ENCODE measurements at places on chromosomes 12 and 14.

DNA sequence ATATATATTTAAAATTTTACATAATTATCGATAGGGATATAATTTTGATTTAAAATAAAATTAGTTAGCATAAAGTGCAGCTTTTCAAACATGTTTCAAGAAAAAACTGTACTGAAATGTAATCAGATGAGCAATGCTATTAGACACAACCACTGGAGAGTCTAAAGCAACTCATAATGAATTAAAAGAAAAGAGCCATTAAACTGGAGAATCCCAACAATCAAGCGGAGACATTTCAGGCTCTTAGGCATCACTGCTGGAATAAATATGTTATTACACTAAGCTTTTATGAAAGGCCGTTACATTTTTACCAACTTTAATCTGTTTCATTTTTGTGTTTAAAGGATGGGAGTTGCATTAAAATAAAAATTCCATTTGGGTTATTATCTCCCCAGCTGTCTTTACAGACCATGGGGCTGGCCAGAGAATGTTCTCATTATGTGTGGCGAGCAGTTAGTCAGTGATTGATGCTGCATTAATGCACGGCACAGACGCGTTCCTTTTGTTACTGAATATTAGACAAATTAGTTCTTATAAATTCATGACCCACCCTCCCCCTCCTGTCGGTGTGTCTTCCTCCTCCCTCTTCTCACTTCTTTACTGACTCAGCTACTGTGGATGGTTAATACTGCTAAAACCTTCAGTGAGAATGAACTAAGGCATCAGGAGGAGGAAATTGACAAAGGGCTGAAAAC lies 156.8 kb downstream of the PDZRN4 start:
- no peak for DNase-seq

DNA sequence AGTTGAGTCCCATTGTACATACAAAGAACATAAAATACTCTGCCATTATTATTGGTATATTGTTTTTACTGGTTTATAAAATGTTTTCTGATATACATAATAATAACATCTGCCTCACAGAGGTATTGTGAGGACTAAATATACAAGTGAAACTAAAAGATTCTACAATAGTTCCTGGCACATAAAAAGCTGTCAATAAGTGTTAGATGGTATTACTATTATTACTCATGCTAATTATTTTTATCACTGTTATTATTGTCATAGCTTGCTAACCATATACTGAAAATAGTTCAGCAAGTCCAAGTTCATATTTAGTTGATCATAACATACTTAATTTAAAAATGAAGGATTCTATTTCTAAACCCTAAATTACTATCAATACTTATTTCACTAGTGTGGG lies 34.4 kb downstream of the BTG1 start:
- no peak for DNase-seq

- peak; percentile 49 for DNase-seq
These were observed 20.4 kb downstream of the NINJ2 start for GRCh38 chr12:642633-643474.

- no peak for DNase-seq
These were observed 1949.4 kb upstream of the SEL1L start for GRCh38 chr14:83483063-83483462.

GRCh38 chr14:64676410-64677008 lies 27.7 kb upstream of the PLEKHG3 start:
- no peak for DNase-seq

DNA sequence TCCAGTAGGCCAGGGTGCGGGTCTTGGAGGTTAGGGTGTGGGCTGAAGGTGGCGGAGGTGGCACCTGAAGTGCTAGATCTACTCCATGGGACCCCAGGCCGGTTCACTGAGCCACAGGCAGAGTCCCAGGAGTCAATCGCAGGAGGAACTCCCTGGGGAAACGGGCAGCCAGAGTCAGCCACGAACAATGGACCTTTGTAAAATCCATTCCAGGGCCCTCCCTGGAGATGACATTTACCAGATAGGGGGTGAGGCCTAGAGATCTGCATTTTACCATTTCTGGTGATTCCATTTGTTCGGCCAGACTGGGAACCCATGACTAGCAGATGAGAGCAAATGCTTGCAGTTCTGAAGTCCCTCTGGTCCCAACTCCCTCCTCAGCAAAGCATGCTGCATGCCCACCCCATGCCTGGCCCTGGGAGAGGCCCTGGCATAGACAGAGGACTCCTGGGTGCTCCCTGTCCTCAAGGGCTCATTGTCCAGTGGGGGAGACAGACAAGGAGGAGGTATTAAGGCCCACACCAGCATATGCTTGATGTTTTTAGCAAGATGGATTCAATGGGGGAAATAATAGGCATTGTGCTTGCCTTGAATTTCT lies 115.5 kb downstream of the EML1 start:
- no peak for DNase-seq

DNA sequence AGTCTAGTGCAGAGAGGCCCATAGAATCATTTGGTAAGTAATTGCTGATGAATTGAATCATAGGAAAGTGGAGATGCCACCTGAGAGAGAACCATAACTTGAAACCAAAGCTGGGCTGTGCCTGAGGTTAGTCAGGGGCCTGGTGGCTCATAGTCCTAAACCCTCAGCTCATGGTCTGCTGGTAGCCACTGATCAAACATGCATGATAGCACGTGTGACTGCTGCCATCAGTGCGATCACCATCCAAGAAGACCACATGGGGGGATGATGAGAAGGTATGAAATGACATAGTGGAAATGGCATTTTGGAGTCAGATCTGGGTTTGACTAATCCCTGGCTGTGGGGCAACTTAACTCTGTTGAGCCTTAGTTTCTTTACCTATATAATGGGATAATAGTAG lies 190.5 kb downstream of the CACNA1C start:
- no peak for DNase-seq

GRCh38 chr14:91252871-91253794 lies 8.6 kb upstream of the GPR68 start:
- DNase-seq: no peak

GRCh38 chr14:89616425-89616824 lies 199.4 kb upstream of the FOXN3 start:
- DNase-seq: no peak

DNA sequence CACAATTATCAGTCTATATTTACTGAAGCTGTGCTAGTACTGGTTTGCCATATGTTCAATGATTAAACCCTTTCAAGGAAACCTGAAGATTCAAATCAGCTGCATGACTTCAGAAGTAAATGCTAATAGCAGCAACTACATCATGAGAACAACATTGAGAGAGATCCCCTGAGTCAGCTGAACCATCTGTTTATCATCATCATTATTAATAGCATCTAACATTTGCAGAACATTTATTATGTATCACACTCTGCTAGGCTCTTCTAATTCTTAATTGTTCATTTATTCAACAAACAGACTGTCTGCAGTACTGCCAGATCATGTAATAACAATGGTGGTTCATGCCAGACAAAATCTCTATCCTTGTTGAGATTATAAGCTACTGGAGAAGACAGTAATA lies 157.4 kb downstream of the KLHL28 start:
- no peak for DNase-seq

GRCh38 chr14:75989134-75989533 lies 3.6 kb downstream of the IFT43 start:
- no peak for DNase-seq

- no peak for DNase-seq
These were observed 18.7 kb downstream of the NOS1 start for GRCh38 chr12:117342682-117343081.

DNA sequence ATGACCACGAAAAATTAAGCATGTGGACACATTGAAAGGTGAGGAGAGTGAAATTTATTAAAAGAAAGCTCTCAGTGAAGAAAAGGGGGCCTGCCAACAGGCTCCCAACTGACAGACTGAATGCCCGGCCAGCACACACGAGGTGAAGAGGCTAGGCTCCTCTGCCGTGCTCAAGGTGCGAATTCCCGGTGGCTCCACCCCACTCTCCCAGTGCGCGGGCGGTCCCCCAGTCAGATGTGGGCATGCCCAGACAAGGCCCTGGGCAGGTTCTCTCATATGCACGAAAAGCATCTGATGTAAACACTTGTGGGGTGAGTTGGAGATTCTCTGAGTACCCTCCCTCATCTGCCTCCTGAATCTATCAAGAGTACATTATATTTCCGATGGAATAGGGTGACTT lies 48.5 kb upstream of the OSBPL8 start:
- DNase-seq: no peak

- no peak for DNase-seq
These were observed 194.1 kb downstream of the ANO6 start for GRCh38 chr12:45409966-45410365.

GRCh38 chr12:25518512-25518911 lies 34.6 kb downstream of the LMNTD1 start:
- no peak for DNase-seq

DNA sequence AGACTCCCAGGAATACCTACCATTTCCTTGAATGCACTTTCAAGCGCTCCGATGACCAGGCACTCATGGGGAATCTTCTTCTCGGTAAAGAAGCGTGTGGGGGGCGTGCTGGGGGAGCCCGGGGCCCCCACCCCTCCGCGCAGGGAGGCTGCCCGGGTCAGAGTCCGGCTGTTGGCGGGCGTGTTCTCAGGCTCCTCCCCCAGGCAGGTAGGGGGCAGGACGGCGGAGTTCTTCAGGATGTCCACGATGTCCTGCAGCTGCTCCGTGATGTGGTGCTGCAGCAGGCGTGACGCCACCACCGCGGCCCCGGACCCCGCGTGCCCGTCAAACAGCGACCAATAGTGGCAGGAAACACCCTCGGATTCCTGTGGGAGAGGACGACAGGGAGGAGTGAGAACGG lies 133.2 kb downstream of the PPM1H start:
- no peak for DNase-seq

GRCh38 chr12:65504417-65504816 lies 225.9 kb downstream of the MSRB3 start:
- no peak for DNase-seq

DNA sequence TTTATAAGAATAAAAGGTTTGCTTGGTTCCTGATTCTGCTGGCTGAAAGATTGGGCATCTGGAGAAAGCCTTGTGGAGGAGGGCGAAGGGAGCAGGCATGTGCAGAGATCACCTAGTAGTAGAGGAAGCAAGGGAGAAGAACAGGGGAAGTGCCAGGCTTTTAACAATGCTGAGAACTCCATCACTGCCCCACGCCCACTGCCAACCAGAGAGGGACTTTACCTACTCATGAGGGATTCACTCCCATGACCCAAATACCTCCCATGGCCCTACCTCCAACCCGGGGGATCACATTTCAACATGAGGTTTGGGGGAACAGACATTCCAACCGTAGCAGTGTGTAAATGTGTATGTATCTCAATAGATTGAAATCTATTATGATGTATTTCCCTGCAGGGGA lies 360.3 kb downstream of the GLT1D1 start:
- no peak for DNase-seq

DNA sequence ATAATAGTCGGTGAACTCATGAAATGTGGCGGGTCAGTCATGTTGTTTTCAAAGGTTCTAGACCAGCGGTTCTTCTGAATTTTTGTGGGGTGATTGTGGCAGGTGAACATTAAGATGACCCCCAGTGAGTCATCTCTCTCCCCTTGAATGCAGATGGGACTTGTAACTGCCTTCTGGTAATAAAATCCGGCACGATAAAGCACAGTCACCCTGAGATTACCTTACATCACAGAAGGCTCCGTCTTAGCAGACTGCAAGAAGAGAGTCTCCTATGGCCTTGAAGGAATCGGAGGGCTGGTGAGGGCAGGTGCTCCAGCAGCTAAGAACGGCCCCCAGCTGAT lies 189.6 kb downstream of the FOXN3 start:
- DNase-seq: no peak

- DNase-seq: no peak
These were observed 266.3 kb downstream of the ZFP36L1 start for GRCh38 chr14:68526512-68527091.

DNA sequence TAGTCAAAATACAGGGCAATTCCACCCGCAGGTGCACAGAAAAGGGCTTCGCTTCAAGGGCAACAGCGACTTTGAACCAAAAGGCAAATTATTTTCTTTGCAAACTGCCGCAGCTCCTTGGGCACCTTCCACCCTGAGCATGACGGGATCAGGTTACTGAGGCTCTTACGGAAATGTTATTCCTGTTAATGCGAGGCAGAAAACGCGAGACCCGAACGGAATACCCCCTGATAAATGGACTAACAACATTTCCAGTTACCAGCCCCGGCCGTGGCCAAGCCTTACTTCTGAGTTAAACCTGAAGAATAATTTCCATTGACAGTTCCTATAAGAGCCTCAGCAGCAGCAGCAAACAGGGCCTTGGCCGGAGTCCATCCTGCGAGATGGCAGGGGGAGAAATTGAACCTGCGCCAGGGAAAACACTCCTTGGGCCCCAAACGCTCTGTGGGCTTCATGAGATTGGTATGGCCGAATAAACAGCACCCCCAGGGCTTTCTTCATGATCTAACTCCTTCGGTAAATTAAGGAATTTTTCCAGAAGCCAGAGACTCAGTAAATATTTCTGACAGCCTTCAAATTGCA lies 70.0 kb upstream of the DICER1 start:
- no peak for DNase-seq

GRCh38 chr14:105952826-105953225 lies 426.4 kb downstream of the TMEM121 start:
- no peak for DNase-seq

DNA sequence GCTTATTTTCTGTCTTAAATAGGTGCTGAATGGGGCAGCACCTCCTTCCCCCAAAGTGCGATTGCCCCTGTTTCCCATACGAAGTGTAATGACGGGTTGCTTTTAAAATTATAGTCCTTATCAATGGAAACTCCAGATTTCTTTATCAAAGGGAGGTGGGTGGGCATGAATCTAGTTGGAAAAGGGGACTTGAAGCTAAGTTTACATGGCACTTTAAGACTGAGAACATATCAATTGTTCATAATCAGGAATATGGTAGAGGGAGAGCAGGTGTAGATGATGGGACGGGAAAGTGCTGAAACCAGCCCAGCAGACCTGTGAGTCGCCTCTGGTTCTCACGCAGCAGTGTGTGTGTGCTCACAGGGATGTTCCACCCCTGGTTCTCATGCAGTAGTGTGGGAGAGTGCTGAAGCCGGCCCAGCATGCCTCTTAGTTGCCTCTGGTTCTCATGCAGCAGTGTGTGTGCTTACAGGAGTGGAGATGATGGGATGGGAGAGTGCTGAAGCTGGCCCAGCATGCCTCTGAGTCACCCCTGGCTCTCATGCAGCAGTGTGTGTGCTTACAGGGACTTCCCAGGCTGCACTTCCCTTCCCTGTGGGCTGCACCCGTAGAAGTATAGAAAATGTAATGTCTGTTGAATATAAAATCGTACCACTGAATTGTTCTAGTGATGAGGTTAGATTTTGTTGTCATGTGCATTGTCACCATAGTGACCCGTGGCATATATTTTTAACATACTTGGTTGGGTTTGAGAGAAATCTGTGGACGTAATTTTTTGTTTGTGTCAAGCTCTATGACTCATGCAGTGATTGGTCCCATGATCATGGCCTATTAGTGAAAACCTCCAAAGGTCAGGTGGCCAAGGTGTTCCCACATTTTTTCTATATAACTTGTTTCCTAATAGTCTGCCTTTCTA lies 51.6 kb downstream of the GPATCH2L start:
- DNase-seq: no peak

GRCh38 chr14:61560323-61560722 lies 135.0 kb upstream of the HIF1A start:
- no peak for DNase-seq

- DNase-seq: no peak
These were observed 14.4 kb upstream of the OR6C65 start for GRCh38 chr12:55385891-55386290.

- DNase-seq: no peak
These were observed 45.8 kb downstream of the NEUROD4 start for GRCh38 chr12:55065535-55065934.

- DNase-seq: peak; percentile 3
These were observed 1.3 kb downstream of the CLSTN3 start for GRCh38 chr12:7131502-7131866.

GRCh38 chr12:75954749-75955148 lies 76.8 kb downstream of the PHLDA1 start:
- DNase-seq: no peak
